Suprapubic skin (tissue), 4 donors: ENCODE measurements at places on chromosomes 4 and X.

GRCh38 chrX:41301438-41301824 is 32.5 kb upstream of the DDX3X start:
- no peak for DNase-seq

DNA sequence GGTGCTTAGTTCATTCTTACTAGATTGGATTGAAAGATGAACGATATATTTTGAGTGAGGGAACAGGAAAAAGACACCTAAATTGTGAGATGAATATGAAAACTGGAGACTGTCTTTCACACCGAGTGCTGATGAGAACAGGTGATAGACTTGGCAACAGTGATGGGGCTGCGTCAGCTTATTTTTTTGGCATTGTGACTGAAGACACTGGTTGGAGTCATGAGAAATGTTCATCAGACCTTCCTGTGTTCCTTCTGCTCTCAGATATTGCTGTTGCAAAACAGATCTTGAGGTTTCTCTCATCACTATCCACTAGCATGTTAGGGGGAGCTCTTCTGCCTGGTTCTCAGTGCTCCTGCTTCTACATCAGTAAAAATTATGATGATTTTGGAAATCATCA is 124.2 kb upstream of the KCNIP4 start:
- no peak for DNase-seq

DNA sequence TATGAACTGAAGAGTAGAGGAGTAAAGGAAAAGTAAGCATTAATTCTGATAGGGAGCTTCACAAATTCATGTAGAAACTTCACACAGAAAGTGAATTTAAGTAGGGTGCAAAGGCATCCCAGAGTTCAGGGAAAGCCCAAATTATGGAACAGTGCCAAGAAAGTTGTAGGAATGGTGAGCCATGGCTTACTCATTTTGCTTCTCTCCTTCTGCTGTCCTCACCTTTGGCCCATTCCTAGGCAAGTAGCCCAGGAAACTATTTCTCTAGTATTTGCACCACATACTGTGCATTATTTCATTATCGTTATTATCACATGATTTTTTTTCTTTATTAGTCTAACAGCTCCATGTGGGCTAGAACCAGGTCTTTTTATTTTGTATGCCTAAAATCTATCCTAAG is 34.9 kb upstream of the IL1RAPL1 start:
- no peak for DNase-seq

DNA sequence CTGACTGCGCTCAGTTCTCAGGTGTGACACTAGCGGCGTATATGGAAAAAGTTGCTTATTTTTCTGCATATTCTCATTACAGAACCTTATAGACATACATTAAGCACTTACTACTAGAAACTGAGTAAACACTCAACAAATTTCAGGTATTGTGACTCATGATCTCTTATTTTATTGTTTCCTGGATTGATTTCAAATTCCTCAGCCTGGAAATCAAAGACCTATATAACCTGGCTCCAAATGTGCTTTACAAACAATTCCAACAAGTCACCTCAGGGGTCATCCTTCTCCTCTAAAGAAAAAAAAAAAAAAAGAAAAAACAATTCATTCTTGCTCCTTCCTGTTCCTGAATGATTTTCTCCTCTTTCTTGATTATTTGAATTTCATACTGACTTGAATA is 152.3 kb downstream of the ADAM29 start:
- no peak for DNase-seq

DNA sequence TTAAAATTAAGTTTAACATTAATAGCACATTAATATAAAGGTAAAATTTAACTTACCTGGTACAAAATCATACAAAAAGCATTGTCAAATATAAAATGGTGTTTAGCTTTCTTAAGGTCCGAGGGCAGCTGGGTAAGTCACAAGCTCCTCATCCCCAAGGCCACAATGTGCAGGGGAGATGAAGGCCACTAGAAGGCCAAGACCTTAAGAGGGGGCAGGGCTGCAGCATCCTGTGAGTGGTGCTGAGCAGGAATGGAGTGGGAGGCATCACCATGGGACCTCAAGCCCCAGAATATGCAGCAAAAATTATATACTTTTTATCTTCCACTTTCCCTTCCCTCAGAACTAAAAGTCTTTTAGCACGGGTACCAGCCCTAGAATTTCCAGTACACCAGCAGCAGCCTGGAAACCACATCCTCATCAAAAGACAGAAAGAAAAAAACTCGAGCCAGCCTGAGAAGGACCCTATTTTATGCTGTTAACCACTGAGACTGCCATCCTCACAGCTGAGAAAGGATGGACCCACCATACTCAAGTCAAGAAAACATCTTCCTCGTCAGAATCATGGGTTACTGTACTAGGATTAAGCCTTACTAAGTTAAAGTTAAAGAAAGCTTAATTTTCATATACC is 13.0 kb upstream of the RHOXF2 start:
- DNase-seq: no peak

- no peak for DNase-seq
These were observed 259.1 kb downstream of the SH2D1A start for GRCh38 chrX:124605511-124605910.

DNA sequence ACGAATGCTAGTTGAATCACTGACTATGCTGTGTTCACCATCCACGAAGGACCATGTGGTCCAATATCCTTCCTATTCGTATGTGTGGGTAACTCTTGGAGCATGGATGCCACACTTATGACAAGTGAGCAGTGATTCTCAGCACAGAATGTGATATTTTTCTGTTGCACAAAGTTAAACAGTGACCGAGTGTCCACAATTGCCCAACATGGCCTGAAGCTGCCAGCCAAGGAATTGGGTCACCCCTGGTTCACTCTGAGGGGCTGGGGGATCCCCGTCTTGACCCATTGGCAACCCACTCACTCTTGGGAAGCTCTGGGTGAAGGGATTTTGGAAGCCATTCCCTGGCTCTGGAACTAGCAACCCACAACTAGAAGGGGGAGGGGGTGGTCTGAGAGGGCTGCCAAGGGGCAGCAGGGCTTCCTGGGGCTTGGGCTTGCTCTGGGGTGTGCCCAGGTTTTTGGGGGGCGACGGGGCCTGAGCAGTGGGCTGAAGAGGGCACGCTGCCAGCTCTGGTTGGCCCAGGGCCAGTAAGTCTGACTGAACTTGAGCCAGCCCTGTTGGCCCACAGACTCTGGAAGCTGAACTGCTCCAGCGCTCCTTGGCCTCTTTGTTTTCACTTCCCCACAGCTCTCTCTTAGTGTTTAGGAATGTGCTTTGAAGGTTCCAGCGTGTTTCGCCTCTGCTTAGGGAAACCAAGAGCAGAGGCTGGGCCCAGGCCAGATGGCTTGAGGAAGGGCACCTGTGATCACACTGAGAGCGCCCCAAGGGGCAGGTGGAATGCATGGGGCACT is 43.1 kb upstream of the BCOR start:
- peak; percentile 72 for DNase-seq

GRCh38 chr4:106690487-106690886 is 321.9 kb upstream of the GIMD1 start:
- no peak for DNase-seq

- DNase-seq: no peak
These were observed 28.7 kb downstream of the SAT1 start for GRCh38 chrX:23811656-23812055.

DNA sequence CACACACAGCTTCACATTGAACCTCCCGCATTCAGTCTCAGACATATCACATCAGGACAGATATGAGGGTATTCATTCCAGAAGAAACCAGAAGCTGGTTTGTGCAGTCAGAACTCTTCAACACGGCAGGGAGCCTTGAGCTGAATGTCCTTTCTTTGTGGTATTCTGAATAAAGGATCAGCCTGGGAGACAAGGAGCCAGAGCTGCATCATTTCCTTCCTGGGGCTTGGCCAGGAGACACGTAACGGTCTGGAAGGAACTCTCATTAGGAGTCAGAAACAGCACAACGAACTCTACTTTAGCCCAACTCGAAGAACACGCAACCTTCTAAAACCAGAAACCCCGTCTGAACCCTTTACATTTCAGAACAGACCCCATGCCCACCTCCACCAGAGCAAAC is 46.4 kb downstream of the KDR start:
- no peak for DNase-seq

GRCh38 chrX:148385471-148385870 is 114.9 kb upstream of the AFF2 start:
- DNase-seq: no peak

DNA sequence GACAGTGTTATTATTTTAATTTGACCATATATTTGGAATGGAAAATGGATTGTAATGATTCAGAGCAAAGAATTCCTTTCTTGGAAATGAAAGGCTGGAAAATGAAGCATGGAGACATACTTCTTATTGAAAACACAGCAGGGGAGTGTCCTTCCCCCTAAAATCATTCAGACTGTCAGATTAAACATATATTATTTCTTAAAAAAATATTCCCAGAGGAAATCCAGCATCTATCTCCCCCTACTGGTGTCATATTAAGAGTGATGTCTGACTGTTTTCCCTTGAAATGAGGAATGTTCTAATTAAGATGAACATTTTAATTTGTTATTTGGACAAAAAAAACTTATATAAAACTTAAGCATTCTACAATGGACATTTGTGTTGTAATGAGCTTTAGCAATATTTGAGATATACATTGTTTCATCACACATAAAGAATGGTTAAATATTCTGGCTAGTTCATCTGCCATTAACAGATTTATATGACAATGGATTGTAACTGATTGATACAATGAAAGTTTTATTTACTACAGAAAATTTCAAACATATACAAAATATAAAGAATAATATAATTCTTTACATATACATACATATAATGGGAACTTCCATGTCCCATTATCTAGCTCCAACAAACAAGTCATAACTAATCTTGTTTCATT is 264.6 kb downstream of the SPRY1 start:
- DNase-seq: no peak

DNA sequence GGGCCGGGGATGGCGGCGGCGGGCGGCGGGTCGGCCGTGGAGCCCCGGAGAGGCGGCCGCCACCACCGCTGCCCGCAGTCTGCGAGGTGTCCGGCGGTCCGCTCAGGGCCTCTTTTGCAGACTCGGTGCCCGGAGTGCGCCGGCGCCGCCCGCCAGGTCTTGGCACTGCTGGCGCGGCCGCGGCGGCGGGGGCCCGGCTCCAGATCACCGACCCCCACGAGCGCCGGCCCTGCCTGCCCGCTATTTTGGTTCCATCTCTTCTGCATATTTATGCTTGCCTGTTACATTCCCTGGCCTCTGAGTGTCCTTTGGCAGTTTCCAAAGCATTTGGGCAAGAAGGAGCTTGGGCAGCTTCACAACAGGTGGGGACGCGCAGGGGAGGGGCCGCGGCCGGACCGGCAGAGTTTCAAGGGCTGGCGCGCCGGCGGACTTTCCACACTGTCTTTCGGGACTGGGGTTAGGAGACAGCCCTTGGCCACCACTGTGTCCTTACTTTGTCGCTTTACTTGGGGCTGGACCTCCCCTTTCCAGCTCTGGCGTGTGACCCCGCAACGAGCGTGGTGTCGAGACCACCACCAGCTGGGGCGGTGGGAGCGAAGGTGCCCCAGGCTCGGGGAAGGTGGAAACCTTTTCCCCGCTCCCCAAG is 668 bp upstream of the TAPT1 start:
- DNase-seq: peak; percentile 76

GRCh38 chr4:85777908-85778631 is 303.1 kb downstream of the ARHGAP24 start:
- DNase-seq: no peak

- no peak for DNase-seq
These were observed 391.6 kb downstream of the ARHGAP24 start for GRCh38 chr4:85866508-85866907.

DNA sequence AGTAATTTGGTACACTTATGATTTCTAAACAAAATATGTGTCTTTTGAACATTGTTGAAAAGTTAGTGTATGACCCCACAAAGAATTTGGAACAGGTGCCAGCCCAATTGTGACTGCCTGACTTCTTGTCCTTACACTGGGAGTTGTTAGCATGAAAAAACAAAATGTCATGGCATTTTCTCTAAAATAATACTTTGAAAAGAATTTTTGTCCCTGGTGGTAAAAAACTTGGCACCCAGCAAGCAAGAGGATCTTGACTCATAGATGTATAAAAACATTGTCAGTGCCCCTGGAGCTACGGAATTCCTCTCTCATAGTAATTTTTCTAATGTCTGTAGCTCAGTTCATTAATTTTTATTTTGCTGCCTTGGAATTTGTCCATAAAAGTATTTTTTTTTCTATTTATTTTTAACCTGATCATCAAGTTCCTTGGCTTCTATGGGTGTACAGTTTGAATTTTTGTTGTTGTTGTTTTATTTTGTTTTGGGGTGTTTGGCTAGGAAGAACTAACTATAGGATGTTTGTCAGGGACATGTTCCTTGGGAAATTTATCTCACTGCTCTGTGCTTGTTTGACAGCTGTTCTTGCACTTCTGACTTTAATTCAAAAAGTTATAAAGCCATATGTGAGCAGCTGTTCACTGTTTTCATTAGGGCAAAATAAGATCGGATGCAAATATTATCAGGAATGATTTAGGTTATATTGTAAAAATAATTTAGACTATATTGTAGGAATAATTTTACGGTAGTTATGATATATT is 95.4 kb upstream of the NUDT6 start:
- DNase-seq: no peak

- no peak for DNase-seq
These were observed 9.5 kb upstream of the ANKRD50 start for GRCh38 chr4:124722071-124722470.

DNA sequence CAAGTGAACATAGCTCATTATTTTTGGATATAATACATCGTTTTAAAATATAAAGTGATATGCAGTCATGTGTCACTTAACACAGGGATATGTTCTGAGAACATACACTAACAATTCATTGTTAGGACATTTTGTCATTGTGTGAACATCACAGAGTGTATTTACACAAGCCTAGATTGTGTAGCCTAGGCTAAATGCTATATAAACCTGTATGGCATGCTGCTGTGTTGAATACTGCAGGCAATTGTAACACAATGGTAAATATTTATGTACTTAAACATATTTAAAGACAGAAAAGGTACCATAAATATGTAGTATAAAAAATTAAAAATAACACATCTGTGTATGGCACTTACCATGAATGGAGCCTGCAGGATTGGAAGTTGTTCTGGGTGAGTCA is 44.9 kb upstream of the GPRIN3 start:
- DNase-seq: no peak
